ENCODE measurements at places on chromosomes 7 and 10.

DNA sequence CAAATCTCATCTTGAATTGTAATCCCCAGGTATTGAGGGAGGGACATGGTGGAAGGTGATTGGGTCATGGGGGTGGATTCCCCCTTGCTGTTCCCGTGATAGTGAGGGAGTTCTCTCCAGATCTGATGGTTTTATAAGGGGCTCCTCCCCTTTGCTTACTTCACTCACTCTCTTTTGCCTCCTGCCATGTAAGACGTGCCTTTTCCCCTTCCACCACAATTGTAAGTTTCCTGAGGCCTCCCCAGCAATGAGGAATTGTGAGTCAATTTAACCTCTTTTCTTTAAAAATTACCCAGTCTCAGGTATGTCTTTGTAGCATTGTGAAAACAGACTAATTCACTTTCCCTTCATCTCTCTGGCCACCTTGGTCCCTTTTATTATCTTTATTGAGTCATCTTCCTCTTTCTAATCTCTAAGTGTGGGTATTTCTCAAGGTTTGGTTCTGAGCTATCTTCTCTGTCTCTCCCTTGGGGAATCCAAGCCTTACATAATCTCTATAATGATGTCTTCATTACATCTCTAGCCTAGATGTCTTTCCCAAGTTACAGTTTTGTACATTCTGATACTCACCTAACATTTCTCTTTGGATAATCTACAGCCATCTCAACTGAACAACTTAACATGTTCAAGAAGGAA is 99.1 kb upstream of the JCAD start:
- DNase-seq, result no peak

- peak; percentile 39 for DNase-seq
These were observed 7.8 kb upstream of the ANKRD2 start for GRCh38 chr10:97564776-97565175.

- no peak for DNase-seq
These were observed 158.6 kb upstream of the LYZL1 start for GRCh38 chr10:29130190-29130673.

GRCh38 chr7:149620961-149621360 is 123.4 kb upstream of the ZNF746 start:
- no peak for DNase-seq

- no peak for DNase-seq
These were observed 33.6 kb downstream of the NKX6-2 start for GRCh38 chr10:132752378-132752777.

- DNase-seq, result peak; percentile 1
These were observed 257.8 kb upstream of the PCDH15 start for GRCh38 chr10:55058800-55059199.

DNA sequence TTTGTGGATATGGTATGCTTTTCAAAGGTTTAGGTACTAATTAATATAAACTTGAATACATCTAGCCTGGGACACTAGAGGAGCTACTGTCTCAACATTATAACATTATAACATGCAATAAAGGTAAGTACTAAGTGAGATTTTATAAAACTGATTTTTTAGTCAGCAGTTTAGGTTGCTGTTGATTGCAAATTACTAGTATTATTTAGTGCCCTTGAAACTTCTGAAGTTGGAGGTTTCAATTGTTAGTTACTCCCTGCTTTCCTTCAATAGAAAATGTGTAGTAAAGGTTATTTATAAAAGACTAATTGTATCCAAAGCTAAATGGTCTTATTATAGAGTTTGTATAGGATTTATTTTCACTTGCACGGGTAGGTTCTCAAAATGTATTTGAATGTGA is 95.2 kb downstream of the POLL start:
- no peak for DNase-seq

DNA sequence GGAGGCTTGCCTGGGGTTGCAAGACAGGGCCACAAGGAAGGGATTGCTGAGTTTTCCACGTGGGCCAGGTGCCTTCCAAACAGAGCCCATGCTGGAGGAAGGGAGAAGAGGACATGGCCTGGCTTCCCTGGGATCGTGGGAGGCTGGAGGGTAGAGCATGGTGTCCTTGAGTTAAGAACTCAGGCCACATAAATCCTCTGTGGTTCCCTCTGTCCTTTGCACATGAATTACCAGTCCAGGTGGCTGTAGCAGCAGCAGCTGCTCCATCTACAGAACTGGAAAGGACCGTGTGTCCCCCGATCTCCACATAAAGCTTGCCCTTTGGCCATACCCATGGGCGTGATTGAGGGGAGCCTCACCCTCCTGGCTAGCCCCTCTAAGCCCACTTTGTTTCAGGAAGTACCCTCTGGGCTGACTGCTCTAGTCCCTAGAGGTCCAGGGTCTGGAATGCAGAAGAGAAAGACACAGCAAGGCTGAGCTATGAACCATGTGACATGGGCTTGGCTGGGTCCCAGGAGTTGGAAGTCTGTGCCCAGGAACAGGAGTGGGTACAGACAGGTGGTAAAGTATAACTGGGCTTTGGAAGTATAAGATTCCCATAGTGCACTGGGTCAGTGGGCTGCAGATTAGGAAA is 84.9 kb downstream of the C10orf105 start:
- no peak for DNase-seq

DNA sequence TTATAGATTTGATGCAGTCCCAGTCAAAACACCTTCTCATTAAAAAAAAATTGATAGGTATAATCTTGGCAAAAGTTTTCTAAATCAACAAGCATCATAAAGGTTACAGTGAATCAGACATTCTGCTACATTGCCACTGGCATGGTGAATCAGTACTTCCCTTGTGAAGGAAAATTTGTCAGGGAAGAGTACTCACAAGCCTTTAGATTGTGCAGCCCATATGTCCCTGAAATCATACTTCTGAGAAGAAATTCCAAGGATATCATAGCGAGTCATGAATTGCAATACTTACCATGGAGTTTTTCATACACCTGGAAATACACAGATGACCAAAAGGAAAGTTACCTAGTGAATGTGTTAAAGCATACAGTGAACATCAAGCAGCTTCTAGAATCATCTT is 17.2 kb downstream of the VSTM2A start:
- no peak for DNase-seq

- DNase-seq, result no peak
These were observed 237.9 kb downstream of the ADARB2 start for GRCh38 chr10:1499359-1499957.

DNA sequence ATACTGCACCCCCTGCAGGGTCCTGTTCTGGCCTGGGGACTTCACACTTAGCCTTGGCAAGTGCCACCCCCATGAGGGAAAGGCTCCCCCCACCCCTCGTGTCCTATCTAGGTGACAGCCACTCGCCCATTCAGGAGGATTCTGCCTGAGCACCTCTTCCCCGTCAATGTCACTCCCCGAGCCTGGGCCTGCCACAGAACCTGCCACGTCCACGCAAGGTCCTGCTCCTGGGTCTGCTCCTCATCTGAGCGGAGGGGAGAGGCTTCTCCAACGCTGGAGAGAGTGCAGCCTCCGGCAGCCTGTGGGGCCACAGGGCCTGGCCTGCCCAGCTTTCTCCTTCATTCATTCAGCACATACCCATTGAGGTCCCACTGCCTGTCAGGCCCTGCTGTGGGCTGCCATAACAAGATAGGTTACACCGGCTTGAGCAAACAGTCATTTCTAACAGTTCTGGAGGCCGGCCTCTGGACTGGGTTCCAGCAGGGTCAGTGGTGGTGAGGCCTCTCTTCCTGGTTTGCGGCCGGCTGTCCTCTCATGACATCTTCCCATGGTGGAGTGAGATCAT is 92.0 kb upstream of the RET start:
- no peak for DNase-seq

DNA sequence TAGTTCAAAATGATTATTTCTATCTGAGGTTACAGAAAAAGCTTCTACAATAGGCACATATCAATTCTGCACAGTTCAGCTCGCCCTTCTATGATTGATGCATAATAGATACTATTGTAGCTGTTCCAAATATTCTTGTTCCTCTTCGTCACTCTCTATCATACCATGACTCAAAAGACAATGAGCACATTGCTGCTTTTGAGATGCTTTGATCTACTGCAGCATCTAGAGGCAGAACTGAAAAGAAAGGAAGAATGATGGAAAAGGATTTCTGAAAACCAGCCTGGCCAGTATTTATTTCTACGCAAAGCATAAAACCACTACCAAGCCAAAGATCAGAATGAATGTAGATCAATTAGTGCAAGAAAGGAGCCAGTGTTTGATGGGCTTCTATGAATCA is 59.3 kb upstream of the PLXDC2 start:
- DNase-seq, result no peak

DNA sequence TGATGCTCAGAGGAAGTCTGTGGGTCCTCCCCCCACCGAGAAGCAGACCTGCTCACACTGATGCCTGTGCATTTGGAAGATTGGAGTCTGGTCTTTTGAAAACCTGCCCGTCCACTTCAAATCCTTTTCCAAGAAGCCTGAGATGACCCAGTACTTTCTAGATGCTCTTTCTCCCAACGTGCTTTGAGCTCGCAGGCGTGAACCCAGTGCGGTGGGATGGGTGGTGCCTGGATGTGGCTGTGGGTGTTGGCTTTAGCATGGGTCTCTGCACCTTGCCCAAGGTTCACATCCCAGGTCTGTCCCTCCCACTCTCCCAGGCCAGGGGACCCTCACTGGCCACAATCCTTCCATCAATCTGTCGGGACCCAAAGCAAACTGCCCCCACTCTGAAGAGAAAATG is 170.2 kb downstream of the ADARB2 start:
- no peak for DNase-seq

DNA sequence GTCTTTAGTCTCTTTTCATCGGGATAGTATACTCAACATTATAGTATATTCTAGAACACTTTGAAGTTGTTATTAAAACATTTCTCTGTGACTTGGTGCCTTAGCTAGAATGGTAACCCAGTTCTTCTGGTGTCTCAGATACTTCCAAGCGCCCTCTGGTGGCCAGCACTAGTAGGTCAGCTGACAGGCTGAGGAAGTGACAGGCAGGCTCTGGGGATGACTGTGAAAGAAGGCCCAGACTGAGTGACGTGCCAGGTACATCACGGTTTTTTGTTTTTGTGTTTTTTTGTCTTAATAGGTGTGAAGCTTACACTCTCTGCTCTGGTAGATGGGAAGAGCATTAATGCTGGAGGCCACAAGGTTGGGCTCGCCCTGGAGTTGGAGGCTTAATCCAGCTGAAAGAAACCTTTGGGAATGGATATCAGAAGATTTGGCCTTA is 5.1 kb downstream of the COMTD1 start:
- peak; percentile 80 for DNase-seq

DNA sequence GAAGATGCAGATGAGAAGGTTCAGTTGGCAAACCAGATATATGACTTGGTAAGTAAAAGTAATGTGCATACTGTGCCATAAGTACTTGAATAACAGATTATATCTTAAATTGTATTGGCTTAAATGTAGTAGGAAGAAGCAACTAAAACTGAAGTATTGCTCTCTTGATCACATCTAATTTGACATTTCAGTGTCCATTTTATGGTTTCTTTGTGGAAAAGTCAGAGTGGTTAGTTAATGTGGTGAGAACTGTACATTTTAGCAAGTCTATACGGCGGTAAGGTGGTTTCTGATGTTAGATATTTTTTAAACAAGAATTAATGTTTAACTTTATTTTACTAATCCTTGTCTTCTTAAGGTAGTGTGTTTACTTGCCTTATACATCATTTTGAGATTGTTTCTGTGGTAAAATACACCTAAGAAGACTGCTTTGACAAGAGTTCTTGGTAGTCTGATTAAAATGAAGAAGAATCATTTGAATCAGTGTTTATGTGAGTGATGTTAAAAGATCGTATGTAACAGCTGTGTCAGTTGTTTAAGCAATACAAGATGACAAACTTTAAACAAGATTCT is 5.1 kb downstream of the ING3 start:
- no peak for DNase-seq

- DNase-seq, result no peak
These were observed 37.1 kb downstream of the MXI1 start for GRCh38 chr10:110244550-110244949.

DNA sequence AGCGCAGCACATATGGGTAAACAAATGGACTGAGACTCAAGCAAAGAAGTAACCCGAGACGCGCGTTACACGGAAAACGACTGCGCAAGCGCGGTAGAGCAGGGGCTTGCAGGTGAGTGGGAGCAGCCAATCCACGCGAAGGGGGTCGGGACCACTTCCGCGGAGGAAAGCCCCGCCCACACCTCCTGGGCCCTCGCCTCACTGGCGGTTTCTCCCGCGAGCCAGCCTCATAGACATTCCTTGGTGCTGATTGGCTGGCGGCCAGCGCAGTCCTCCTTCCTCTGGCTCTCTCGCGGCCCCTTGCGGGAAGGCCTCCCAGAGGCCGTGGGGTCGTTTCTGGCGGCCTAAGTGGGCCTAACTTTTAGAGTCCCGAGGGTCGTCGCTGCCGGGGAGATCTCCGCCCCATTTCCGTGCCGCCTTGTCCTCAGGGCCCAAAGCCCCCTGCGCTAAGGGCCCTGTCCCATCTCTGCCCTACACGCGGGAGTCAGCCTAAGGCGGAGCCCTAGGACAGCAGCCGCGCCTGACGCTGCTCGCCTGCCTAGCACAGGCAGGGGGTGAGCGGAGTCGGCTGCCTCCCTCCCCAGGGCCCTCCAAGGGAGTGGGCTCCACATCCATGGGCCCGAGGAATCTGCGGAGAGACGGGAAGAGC is 9.1 kb upstream of the FXYD4 start:
- no peak for DNase-seq

- peak; percentile 64 for DNase-seq
These were observed 14.3 kb downstream of the SEMA3D start for GRCh38 chr7:85172530-85172941.

- DNase-seq, result no peak
These were observed 808 bp downstream of the C10orf71 start for GRCh38 chr10:49299816-49300139.

DNA sequence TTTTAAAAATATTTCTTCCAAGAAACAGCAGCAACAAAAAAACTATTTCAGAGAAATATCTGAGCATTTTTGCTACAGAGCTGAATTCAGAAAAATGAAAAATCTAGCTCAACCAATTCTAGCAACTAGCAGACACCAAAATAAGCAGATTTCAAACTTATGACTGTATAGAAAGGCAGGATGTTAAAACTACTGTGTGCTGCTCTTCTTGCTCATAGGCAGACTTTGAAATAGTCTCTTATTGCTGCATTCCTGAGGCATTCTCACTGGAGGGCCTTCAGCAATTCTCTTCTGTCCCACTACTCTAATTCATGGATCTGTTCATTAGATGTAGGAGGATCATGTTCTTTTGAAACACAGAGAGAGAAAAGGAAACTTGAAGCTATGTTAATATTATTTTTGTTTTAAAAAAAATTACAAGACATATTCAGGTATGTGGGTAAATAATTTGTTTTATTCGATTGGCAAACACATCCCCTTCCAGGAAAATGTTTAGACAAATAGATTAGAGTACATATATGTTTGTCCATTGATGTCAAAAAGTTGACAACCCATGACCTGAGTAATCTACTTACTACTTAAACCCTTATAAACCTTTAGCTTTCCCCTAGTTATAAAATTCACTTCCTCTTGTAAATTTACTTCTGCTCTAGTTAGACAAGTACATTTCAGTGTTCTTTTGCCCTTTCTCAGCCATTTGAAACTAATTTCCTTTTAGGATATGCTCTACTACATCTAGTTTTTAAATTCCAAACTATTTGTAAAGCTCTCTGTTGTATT is 428.2 kb upstream of the POT1 start:
- peak; percentile 1 for DNase-seq

GRCh38 chr7:147639037-147639436 is 951.5 kb upstream of the C7orf33 start:
- DNase-seq, result no peak

- no peak for DNase-seq
These were observed at the start of gene ELFN1 for GRCh38 chr7:1669954-1670893. TSS of gene ELFN1 (plus strand) at chr7:1670277. CDS start at chr7:1744597, 74,320 bp downstream.

- DNase-seq, result no peak
These were observed 14.2 kb upstream of the PRF1 start for GRCh38 chr10:70616761-70617160.
